ENCODE measurements at places on chromosomes 12 and 14.

DNA sequence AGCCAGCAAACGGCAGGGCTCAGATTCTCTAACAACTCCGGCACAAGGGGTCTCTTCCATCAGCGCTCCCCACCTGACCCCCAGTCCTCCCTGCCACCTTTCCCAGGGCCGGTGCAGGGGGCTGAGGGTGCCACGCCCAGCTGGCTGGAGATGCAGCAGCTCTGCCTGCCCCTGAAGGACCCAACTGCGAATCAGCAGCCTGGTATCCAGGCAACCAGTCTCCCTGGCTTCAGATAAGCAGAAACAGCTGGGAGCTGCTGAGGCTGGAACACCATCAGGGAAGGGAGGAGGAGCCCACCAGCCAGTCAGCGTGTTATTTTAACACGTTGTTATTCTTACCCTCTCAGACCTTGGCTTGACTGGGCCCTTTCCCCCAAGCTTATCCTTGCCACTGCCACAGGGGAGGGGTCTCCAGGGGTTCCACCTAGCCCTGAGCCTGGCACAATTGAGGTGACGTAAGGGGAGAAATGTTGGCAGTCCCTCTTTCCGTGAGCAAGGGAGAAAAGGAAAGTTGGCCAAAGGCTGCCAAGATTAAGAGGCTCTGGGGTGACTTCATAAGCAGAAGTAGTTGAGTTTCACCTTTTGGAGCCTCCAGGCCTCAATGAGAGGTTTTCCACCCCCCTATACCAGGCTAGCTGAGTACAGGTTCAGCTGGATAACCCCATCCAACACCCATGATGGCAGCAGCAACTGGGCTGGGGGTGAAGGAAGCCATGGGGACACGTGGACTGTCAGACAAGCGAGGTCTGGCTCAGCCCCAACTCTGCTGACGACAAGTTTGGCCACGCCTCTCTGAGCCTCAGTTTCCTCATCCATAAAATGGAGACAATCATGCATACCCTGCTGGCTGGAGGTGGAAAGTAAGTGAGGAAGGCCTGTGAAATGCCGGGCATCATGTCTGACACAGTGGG, 91.1 kb downstream of the IRF2BPL start:
- no peak for DNase-seq

GRCh38 chr14:67514650-67515385, 18.3 kb upstream of the PLEKHH1 start:
- DNase-seq, result no peak

GRCh38 chr14:90520326-90520725, 123.5 kb downstream of the CALM1 start:
- DNase-seq, result no peak

- no peak for DNase-seq
Measured at GRCh38 chr14:24975393-24975792, 74.6 kb downstream of the STXBP6 start.

DNA sequence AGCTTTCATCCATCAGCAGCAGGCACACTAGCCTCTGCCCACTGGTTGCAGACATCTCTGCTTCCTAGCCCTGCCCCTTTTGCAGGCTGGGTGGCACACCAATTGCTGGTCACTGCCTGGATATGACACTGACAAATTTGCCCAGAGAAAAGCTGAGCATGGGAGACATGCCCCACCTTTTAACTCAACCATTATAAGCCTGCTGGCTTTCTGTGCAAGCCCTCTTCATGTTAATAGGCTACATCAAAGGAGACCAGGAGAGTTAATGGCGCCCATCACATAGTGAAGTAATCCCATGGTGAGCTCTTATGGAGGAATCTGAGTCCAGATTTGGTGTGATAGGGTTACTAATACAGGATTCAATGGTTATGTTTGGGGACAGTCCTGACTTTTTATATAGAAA, 139.2 kb downstream of the KICS2 start:
- DNase-seq, result no peak

GRCh38 chr12:122961531-122962329, 4.5 kb downstream of the ABCB9 start:
- DNase-seq, result no peak

GRCh38 chr12:50196537-50196936, 29.4 kb upstream of the CERS5 start:
- DNase-seq, result no peak

GRCh38 chr14:100536721-100537445, 50.3 kb downstream of the BEGAIN start:
- DNase-seq, result no peak

DNA sequence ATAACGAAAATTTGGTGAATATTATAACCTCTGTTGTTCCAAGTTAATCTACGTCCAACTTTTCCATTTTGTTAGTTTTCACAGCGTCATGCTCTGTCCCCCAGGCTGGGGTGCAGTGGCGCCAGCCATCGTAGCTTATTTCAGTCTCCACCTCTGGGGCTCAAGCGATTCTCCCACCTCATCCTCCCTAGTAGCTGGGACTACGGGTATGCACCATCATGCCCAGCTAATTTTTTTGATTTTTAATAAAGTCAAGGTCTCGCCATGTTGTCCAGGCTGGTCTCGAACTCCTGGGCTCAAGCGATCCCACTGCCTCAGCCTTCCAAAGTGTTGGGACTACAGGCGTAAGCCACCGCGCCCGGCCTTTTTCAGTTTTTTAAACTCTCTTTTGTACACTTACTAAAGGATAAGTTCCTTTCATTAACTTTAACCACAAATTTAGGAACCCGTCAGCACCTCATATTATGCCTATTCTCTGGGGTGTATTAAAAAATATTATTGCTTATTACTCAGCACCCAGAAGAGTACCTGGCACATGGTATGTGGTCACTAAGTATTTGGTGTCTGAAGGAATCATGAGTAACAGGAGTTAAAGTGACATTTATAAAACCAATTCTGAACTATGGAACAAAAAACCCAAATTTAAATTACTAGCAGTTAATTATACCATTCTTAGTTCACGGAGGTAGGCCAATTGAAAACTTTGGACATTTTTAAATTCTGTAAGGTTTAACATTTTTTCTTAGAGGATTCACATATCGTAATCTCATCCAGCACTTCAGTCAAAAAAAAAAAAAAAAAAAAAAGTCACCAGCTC, 925 bp upstream of the MIPOL1 start:
- no peak for DNase-seq

DNA sequence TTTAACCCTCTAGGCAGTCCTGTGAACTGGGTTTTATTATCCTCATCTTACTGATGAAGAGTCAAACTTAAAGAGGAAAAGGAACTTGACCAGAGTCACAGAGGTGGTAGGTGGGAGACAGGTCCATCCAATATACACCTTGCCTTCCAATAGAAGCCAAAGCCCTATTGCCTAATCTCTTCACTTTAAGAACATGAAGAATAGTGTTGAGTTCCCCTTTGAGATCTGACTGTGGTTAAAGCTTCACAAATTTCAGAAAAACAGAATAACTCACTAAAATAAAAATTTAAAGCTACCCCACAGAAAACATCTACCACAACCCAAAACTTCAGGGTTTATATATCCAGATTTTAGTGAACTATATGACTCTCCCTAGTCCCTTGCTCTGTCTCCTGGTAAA, 115.4 kb downstream of the ETV6 start:
- DNase-seq, result no peak

DNA sequence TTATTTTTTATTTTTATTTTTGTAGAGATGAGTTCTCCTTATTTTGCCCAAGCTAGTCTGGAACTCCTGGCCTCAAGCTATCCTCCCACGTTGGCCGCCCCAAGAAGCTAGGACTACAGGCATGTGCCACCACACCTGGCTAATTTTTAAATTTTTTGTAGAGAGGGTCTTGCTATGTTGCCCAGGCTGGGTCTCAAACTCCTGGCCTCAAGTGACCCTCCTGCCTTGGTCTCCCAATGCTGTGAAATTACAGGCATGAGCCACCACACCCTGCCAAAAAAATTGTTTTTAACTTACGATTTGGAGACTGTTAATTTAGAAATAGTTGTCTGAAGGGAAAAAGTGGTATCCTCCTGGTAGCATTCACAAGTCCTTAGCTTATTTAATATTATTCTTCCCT, 120.7 kb downstream of the PPM1H start:
- DNase-seq, result no peak

DNA sequence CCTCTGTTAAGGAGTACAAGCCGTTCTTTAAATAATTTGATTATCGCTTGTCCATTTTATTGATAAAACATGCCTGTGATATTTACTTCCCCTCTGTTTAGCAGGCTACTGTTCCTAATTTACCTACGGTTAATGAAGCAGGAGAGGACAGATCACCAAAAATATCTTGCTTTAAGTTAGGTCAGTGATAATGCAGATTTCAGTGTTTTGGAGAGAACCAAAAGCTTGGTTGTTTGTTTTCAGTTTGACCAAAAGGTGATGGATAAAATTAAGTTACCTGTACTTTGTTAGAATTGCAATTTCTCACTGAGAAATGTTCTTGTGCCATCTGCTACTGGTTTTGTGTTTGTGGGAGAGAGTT, 958 bp downstream of the SPATS2 start:
- DNase-seq, result no peak

GRCh38 chr14:94833633-94834032, 63.7 kb upstream of the GSC start:
- no peak for DNase-seq

- peak; percentile 53 for DNase-seq
Measured at GRCh38 chr14:95460647-95461478, 55.6 kb downstream of the SYNE3 start.

DNA sequence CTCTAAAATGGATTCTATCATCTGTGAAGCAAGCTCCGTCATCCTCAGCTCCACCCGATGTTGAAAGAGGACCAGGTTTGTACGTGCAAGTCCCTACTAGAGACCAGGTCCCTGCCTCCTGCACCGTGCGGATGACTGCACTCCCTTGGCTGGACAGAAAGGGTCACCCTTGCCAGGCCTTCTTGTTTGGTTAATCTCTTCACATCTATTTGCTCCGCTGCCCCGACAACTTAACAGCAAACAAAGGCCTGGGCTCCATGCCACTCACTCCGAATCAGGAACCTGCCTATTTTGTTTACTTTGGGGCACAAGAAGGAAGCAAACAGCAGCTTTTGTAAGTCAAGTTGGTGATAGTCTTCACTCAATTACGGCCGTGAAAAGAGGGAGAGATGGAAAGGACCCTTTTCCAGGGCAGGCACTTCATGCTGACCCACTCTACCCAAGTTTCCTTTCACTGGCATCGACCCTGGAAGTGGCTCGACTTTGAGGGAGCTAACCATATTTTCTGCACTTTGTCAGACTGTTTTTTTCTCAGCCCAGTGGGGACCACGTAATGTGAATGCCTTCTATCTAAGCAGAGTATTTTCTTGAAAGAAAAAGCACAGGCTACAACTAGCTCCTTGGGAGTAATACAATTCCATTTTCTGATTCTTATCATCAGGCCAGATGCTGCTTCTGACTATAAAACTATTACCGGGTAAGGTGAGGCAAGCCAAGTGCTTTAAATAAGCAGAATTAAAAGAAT, 202.6 kb downstream of the FOXN3 start:
- no peak for DNase-seq

GRCh38 chr12:78829690-78830089, 34.9 kb upstream of the SYT1 start:
- DNase-seq, result no peak

DNA sequence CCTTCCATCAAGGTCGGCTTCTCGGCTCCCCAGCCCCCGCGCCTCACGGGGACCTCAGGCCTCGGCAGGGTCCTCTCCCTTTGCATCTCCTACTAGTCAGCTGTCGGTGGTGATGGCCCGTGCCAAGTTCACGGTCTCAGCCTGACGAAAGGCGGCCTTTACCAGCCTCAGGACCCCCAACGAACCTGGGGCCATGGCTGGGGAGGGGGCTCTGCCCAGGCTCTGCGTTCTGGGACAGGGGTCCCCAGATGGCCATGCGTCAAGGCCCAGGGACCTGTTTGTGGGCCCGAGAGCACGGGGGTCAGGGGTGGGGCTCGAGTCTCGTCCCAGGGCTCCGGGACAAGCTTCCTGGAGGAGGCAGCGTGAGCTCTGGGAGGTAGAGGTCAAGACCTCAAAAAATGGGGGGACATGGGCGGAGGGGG, 32.8 kb upstream of the DEGS2 start:
- DNase-seq, result no peak

- DNase-seq, result no peak
Measured at GRCh38 chr12:78189656-78190055, 359.0 kb downstream of the NAV3 start.

- no peak for DNase-seq
Measured at GRCh38 chr14:104657563-104658324, 31.7 kb upstream of the INF2 start.

- DNase-seq, result no peak
Measured at GRCh38 chr14:80958226-80958625, 2.8 kb downstream of the TSHR start.

DNA sequence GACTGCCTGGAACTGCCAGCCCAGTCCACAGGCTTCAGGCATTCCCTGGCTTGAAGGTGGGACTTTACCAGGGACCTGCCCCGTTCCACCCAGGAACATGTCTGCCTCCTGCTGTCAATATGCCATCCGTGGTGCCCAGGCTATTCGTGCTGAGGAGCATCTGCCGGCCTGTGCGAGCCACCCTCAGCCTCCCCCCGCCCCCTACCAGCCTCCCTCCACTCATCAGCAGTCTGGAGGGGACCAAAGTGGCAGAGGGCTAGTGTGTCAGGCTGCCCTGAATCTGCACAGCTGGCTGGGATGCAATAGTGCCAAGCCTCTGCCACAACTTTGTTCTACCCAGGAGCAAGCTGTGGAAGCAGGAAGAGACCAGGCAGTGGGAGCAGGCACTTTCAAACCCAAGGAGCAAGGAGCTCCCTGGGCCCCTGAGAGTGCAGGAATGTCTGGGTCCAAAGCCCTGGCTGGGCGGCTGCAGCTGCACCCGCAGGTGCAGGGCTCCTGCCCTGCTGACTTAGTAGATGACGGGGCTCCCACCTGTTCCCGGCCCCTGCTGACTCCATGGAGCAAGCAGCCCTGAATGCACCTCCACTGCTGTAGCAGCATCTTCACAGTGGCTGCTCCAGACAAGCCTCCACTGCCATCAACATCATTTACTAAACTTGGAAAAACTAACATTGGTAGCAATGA, 423.2 kb downstream of the RERGL start:
- no peak for DNase-seq

GRCh38 chr12:57896115-57896433, 45.3 kb upstream of the ATP23 start:
- DNase-seq, result no peak

- peak; percentile 89 for DNase-seq
Measured at GRCh38 chr14:59482541-59483331, 1.5 kb downstream of the L3HYPDH start.

- no peak for DNase-seq
Measured at GRCh38 chr14:102750376-102750775, 26.9 kb upstream of the TRAF3 start.

- DNase-seq, result peak; percentile 98
Measured at GRCh38 chr12:65891987-65892481, 67.8 kb downstream of the HMGA2 start.

- peak; percentile 86 for DNase-seq
Measured at GRCh38 chr12:94101738-94102660, 46.4 kb upstream of the PLXNC1 start.
